MCF 10A (cell line): ENCODE measurements at places on chromosomes 2 and 18. TPM values are rescaled to one million over a fixed set of nuclear protein-coding genes. Genes with fewer than 3 reads are reported as not detected.

GRCh38 chr2:168222088-168222487 is 25.3 kb downstream of the STK39 start:
- no peak for DNase-seq

GRCh38 chr2:169590804-169591203 is 6.7 kb downstream of the PPIG start:
- DNase-seq = no peak

DNA sequence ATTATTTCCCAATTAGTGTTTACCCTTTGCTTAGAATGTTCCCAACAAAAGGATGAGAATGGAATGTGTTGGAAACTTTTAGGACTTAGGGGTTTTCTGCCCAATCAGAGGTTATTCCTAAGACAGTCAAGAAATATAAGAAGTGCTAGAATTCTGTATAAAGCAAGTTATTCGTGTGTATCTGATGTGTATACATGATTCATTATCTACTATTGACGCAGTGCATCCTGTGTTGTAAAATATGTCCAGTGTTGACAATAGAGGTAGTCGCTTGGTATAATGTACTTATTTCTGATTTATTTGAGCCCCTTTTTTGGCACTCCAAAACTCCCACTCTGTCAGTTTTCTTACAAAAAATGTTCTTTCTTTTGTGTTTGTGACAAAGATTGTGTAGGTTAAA is 881 bp downstream of the PIKFYVE start:
- no peak for DNase-seq

DNA sequence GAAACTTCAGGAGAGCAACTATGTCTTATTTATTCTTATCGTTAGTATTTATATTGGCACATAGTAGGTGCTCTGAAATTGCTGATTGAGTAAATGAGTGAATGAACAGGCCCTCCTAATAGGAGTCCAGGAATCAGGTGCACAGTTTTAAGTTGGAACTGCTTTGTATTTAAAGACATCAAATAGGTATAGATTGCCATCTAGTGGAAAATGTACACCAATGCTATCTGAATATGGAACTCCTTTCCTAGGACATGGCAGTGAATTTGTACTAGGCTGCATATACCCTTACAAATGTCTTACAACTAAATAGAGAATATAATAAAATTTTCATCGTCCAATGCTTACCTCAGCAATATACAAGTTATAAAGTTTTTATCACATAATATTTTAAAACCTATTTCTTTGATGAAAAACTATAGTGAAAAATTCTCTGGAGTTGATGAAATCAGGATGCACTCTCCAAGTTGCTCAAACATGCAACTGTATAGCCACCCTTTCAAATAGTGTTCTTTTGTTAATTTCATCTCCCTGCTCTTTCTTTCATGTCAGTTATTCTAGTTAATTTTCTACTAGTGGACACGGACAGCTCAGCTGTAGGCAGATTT is 318.9 kb upstream of the SYT4 start:
- DNase-seq = peak; percentile 42

DNA sequence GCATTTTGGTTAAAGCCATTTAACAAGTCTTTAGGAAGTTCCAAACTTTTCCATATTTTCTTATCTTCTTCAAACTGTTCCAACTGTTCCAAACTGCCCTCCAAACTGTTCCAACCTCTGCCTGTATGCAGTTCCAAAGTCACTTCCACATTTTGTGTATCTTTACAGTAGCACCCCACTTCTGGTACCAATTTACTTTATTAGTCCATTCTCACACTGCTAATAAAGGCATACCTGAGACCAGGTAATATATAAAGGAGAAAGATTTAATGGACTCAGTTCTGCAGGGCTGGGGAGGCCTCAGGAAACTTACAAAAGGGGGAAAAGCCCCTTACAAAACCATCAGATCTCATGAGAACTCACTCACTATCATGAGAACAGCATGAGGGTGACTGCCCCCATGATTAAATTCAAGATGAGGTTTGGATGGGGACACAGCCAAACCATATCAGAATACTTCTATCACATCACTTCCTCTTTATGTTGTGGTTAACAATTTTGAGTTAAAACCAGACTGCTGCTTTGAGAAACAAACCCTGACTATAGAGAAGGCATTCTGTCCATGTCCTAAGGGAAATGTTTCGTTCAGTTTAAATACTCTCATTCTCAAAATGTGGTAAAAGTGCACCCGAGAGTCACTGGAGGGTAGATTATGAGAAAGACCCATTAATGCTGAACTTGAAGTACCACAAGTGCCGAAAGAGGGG is 11.0 kb downstream of the IL18R1 start:
- DNase-seq = no peak

DNA sequence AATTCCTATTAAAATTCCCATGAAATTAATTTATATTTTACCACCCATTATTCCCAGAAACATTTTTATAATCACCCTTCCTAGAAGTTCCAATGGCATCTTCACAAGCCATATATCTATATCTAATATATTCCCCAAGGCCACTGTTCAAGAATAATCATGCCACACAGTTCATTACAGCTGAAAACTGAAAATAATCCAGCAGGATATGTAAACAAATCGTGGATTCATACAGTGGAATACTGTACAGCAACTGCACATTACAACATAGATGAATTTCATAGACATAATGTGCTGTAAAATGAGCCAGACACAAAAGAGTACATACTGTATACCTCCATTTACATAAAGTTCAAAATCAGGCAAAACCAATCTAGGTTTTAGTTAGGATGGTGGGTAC is 63.9 kb upstream of the SERPINE2 start:
- DNase-seq = no peak

DNA sequence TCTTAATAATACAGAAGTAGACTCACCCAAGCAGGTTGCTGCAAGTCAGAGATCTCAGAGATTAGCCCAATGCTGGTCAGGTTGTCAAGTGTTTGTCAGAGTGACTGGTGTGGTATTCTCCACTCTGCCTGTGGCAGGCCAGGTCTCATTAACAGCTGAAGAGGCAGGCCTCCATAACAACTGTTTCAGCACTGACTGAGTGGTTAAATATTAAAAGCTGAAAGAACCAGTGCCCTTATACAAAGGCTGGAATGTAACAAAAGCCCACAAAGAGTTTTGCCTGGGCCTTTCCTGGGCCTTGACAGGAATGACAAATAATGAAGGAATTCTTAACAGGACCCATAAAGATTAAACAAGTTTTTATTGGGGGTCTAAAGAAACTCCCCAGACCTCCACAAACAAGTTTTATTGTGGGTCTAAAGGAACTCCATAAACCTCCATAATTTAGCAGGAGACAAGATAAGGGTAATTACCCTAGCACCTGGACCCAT is 26.8 kb downstream of the SULT1C2 start:
- DNase-seq = no peak

GRCh38 chr18:44715245-44715644 is 34.6 kb downstream of the SETBP1 start:
- no peak for DNase-seq

GRCh38 chr2:118246726-118247125 is 158.5 kb downstream of the INSIG2 start:
- peak; percentile 97 for DNase-seq

ZAP70 gene
- not detected in 2 replicates for total RNA-seq

IMPA2 gene
- total RNA-seq = 8.8 and 12.8 TPM in 2 replicates

RAD51AP2 gene
- total RNA-seq = 0.10 and 0.14 TPM in 2 replicates

CHPF gene
- 81.2 and 105 TPM in 2 replicates for total RNA-seq

MTCL1 gene
- 11.6 and 19.8 TPM in 2 replicates for total RNA-seq
